ENCODE measurements at places on chromosomes 3 and 15.
A peak's percentile ranks its signal among the peaks of the same experiment; 100 is the strongest.

GRCh38 chr3:96209699-96210098 is 604.7 kb upstream of the EPHA6 start:
- no peak for DNase-seq

GRCh38 chr15:90086868-90087268 is 15.4 kb downstream of the IDH2 start:
- DNase-seq: peak; percentile 63

DNA sequence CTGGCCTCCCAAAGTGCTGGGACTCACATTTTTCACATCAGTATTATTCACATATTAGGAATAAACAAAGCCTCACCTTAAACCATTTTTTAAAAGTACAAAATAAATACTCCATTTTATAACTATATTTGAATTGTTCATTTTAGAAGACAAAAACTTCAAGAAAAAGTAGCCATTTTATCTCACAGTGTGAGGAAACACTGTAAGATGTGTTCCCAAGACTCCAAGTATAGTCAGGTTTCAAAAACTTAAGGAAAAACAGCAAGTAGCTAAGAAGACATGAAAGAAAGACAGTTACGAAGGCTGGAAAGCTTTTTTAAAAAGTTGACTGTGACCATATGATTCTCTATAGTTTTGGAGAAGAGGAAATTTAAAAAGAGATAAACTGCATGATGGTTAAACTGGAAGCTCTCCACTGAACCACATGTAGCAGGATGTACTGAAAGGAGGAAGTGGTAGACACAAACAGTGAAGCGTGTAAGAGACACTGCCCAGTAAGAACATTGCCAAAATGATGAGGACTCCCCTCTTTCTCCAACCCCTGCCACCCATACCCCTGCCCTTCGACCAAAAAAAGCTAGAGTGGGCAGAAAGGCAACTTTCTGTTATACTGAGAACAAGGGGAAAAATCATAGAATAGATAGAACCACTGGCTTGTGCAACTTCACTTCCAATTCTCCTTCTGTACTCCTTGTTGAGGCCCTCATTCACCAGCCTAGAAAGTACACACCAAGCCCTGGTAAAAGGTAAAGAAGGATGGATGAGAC is 6.2 kb upstream of the TMF1 start:
- DNase-seq: no peak

DNA sequence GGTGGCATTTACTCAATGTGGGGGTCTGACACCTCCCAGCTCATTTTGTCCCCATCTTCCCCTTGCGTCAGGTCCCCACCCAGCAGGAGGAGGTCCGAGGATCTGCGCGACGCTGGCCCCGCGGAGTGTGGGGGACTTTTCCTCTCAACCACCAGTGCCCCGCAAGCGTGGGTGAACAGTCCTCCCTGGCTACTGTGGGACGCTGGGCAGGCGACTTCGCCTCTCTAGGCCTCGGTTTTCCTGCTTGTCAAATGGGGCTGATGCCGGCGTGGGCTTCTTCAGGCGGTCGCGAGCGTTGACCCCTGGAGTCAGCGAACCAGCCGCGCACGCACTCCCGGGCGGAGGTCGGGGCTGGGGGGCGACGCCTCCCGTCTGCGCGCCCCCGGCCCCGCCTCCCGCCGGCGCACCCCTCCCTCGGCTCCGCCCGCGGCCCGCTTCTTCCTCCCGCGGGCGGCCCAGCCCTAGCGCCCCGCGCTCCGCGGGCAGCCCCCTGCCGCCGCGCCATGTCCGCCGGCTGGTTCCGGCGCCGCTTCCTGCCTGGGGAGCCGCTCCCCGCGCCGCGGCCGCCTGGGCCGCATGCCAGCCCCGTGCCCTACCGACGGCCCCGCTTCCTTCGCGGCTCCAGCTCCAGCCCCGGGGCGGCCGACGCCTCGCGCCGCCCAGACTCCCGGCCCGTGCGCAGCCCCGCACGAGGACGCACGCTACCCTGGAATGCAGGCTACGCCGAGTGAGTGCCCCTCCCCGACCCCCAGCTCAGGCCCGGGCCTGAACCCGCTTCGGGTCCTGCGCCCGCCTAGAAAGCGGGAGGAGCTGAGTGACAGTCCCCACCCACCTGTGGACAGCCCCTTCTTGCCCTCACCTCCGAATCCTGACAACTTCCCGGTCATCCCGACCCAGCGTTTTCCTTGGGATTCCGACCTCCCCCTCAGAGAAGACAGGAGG is at the start of gene PPM1M:
Gene PPM1M (plus strand): TSS at position 438 of the 942 bp plus-strand sequence. CDS start 66 bp downstream, at position 504.
- peak; percentile 72 for DNase-seq

GRCh38 chr15:93110502-93111040 is 21.6 kb upstream of the RGMA start:
- peak; percentile 18 for DNase-seq

DNA sequence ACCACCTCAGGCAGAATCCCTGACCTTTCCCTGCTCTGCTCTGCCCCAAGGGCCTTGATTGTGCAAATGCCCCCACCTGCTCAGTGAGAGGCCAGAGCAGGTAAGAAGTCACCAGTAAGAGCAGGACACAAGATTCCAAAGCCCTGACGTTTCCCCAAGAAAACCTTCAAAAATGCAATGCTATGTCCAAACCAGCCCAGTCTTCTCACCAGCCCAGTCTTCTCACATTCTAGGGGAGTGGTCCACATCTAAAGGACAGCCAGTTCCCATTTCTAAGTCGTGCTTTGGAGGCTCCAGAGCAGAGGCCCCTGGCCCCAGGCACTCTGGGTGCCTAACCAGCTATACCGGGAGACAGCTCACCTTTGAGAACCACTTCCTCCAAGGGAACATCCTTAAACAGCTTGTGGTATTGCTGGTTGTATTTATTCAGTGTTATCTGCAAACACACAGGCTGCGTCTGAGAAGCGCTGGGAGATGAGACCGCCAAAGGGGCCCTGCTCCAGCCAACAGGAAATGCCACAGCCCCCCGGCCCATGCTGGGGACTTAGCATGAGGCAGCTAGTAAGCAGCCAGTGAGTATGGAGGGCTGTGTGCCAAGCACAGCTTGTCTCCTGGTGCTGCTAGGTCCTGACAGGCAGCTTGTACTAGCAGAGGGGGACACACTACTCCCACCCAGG is 29.3 kb downstream of the GRAMD2A start:
- no peak for DNase-seq

DNA sequence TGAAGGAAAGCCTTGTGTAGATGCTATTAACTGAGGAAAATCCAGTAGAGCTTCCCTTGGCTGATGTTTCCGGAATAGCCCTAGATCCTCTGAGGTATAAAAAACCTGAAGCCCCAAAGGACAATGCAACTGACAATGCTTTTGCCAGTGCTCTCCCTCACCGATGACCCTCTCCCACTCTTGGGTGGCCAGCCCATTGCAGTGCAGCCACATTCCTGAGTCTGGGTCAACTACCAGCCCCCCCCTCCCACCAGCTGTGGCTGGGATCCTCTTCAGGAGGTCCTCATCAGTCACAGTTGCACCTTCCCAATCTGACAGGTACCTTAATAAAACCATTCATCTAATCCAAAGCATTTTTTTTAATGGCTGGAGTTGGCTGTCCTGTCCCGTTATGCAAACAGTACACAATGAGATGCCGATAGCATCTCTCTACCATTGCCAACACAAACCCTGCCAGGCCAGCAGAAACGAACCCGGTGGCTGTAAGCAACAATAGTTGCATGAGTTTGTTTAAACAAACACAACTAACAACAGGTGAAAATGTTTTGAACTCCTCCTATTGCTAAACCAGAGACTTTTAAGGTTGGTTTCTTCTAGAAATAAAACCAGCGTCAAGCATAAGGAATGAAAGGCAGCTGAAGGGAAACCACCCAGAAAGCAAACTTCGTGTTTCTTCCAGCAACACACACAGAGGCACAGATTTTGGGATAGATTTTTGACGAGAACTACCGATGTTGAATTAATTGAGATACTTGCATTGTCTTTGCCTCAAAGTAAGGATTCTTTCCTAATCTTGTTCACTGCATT is 128.3 kb upstream of the ARHGEF3 start:
- peak; percentile 25 for DNase-seq

- peak; percentile 64 for DNase-seq
Measured at GRCh38 chr3:10950476-10951294, 41.9 kb upstream of the SLC6A1 start.

GRCh38 chr3:187960820-187961219 is 193.1 kb upstream of the LPP start:
- DNase-seq: peak; percentile 70

GRCh38 chr15:101191242-101191641 is 60.6 kb downstream of the CHSY1 start:
- peak; percentile 71 for DNase-seq
